ENCODE measurements at places on chromosomes 3 and 15.

- DNase-seq, result no peak
Measured at GRCh38 chr3:131503320-131503635, 507 bp upstream of the MRPL3 start.

DNA sequence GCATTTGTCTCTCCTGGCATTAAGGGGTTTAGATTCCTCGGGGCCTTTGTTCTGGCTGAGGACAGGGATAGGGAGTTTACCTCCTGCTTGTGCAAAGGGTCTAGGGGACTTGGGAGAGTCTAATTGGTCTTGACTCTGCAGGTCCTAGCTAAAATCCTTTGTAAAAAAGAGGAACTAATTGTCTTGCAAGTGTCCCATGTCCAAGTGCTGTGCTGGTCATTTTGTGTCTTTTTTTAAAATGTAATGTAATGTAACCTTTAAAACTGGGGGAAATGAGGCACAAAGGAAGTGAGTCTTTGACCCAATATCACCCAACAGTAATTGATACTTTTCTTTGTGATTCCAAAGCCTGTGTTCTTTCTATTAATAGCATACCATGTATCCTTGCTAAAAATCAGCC lies 14.9 kb upstream of the C3orf80 start:
- no peak for DNase-seq

DNA sequence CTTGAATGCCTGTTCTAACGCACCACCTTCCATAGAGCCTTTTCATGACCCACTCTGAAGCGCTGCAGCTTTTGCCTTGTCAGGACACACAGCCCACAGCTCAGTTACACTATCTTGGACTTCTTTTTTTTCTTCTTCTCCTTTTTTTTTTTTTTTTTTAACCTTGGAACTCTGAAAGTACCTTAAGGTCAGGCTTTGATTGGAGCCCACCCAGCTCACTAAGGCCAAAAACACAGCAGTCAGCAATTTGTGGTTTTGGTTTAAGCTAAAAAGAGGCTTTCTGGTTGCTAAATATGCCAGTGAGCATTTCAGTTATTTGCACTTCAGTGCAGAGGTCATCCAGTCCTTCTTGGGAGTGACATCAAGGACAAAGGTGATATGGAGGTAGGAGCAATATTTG lies 1.7 kb downstream of the SLC25A20 start:
- no peak for DNase-seq

- DNase-seq, result no peak
Measured at GRCh38 chr15:56804938-56805337, 71.6 kb upstream of the ZNF280D start.

- no peak for DNase-seq
Measured at GRCh38 chr15:60344461-60344860, 53.3 kb downstream of the ANXA2 start.

GRCh38 chr3:34189133-34189532 lies 390.7 kb downstream of the PDCD6IP start:
- no peak for DNase-seq

DNA sequence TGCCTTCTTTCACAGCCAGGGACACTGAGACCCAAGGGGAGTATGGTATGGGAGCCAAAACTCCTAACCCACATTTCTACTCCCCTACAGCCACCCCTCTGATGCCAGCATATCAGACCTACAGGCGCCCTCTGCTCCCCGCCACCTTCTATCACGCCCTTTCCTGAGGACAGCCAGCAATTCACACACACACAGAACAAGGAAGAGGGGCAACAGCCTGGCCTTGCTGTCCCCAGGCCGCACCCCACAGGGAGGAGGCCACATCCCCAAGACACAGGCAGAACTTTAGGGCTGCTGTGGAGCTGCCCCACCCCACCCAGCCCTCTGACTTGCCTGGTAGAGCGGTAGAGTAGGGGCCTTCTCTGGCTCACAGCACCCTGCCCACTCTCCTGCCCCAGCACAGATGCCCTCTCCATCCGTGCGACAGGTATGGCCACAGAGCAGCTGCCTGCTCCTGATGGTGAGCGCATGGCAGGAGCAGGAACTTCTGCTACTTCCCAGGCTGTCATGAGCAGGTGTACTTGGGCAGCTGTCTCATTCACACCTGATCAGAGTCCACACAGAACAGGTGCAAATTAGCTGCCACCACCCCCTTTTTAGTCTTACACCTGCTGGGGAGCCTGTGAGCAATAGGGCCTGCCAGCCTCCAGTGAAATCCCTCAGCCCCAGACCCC lies 33.4 kb downstream of the CCDC33 start:
- DNase-seq, result no peak

DNA sequence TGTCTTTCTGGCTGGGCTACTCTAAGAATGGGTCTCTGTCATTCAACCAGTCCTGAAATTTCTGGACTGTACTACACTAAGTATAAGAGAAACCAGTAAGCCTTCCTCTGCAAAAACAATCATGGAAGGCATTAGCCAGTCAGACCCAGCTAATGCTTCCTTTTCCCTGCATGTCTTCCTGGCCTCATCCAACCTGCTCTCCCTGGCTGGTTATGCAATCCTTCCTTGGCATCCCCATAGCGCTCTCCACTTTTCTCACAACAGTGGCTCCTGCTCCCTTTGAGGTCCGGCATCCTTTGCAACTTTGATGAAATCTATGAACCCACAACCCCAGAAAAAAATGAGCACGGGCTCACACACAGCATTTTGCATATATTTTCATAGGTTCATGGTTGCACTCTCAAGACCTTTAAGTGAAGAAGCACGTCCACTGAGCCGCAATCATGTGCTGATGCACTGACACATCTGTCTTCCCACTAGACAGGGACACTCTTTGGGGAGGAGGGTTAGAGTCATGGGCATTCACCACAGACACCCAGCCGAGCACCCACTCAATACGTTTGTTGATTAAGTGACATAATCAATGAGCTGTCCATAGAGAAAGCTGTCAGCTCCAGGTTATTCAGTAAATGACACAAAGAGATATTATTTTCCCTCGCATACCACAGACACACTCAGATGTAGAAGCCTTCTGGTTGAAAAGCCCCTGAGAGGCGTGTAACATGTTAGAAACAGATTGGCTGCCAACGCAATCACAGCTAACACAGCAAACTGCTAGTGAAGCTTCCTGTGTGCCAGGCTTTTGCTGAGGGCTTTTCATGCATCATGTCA lies 66.7 kb downstream of the PLD1 start:
- no peak for DNase-seq

- no peak for DNase-seq
Measured at GRCh38 chr3:154132777-154133375, 11.7 kb downstream of the ARHGEF26 start.

GRCh38 chr3:115004201-115005140 lies 142.6 kb downstream of the ZBTB20 start:
- no peak for DNase-seq

DNA sequence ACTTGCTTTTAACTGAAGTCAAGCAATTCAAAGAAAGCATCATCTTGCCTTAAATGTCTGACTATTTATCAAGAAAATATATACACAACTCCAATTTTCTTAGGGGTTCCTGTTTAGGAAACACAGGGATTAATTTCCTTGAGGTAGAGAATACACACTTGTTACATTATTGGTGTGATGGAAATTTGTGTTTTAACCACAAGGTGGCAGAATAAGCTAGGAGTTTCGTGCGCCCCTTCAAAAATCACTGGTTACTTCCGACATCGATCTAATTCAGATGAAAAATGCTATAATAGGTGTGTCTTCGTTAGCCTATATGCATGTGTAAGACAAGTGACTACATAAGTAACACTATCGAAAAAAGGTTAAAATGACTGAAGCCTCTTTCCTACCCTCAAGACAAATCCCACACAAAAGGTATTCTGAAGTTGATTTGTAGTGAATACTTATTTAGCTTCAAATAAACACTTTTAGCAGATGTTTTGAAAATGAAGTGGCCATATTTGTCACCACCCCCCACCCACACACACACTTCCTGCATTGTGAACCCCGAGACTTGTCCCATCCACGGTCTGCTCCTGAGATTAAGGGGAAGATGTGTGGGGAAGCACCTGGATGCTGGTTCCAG lies 246.5 kb downstream of the ROBO1 start:
- peak; percentile 2 for DNase-seq

- no peak for DNase-seq
Measured at GRCh38 chr3:78405745-78406144, 1362.1 kb downstream of the ROBO1 start.

DNA sequence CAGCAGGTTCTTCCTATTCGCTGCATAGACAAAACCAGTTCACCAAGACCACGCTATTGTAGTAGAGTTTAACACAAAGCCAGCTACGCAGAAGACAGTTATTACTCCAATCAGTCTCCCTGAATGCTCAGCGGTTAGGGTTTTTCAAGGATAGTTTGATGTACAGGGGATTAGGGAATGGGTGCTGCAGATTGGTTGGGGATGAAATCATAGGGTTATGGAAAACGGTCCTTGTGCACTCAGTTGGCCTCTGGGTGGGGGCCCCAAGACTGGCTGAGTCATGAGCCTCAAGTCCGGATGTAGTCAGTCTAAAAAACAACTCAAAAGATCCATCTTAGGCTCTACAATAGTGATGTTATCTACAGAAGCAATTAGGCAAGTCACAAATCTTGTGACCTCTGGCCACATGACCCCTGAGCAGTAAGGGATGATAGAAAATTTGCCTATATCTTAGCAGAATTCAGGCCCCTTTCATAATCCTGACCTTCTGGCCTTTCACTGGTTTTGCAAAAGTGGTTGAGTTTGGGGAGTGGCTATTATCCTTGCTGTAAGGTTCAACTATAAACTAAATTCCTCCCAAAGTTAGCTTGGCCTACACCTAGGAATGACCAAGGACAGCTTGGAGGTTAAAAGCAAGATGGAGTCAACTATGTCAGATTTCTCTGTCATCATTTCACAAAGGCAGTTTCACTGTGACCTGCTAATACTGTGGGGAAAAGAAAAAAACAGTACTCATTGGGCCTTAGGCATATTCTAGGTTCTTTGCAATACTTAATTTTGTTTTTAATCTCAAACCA lies 57.7 kb downstream of the LIPC start:
- DNase-seq, result no peak

- no peak for DNase-seq
Measured at GRCh38 chr3:49725906-49726681, 2.3 kb upstream of the GMPPB start.

- DNase-seq, result no peak
Measured at GRCh38 chr3:170219850-170220249, 2.4 kb upstream of the PRKCI start.

Data from activated naive CD8-positive, alpha-beta T cell treated with anti-CD3 and anti-CD28 coated beads, Interleukin-2, amount 50 U/mL, for 24 hours (primary cell).